Left ventricle myocardium inferior (tissue), 1 donor: ENCODE measurements at places on chromosomes 7 and 10.

- no peak for DNase-seq
Measured at GRCh38 chr10:17213646-17214349, 12.3 kb upstream of the TRDMT1 start.

GRCh38 chr7:45443263-45443662, 130.9 kb upstream of the ADCY1 start:
- no peak for DNase-seq

DNA sequence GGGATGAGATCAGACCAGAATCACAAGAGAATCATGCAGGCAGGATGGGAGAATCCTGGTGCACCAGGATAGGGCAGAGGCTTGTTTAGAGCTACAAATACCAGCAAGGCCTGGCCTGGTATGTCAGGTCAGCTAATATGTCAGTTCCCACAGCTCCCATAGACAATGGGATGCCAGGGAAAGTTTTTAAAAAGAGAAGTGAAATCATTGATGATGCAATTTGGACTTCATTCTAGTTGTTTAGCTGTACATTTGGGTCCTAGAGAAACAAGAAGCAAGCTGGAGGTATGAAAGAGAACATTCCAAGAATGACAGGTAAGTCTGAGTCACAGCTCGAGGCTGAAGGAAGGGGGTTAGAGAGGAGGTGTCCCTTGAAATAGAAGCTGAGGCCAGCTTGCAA, 45.2 kb downstream of the GPR141 start:
- DNase-seq: no peak

DNA sequence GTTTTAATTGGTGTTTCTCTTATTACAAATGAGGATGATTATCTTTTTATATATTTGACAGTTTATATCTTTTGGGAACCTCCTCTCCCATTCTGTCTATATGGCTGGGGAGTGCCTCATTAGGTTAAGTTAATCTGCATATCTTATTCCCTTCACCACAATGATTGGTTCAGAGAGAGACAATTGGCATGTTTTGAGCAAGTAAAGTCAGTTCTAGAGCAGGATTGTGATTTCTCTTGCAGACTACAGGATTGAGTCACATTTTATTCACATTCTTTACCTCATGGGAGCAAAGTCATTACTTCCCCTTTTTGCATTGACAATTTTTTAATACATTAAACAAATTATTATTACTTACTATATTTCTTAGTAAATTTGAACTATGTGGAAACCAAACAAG, 345.6 kb downstream of the MDFIC start:
- DNase-seq: no peak

DNA sequence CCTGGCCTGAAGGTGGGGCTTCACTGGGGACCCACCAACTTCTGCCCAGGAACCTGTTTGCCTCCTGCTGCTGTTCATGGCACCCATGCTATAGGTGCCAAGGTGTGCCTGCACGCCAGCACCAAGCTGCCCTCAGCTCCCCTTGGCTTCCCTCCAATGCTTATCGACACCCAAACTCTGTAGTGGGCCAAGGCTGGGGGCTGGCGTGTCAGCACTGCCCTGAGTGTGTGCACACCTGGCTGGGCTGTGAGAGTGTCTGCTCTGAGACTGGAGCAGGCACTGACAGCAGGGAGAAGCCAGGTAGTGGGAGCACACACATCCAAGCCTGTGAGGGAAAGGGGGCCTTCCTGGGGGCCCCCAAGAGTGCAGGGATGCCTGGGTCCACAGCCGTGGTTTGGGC, 43.1 kb upstream of the TUBB8 start:
- no peak for DNase-seq

- DNase-seq: no peak
Measured at GRCh38 chr7:90239050-90239449, 5.9 kb upstream of the CFAP69 start.

DNA sequence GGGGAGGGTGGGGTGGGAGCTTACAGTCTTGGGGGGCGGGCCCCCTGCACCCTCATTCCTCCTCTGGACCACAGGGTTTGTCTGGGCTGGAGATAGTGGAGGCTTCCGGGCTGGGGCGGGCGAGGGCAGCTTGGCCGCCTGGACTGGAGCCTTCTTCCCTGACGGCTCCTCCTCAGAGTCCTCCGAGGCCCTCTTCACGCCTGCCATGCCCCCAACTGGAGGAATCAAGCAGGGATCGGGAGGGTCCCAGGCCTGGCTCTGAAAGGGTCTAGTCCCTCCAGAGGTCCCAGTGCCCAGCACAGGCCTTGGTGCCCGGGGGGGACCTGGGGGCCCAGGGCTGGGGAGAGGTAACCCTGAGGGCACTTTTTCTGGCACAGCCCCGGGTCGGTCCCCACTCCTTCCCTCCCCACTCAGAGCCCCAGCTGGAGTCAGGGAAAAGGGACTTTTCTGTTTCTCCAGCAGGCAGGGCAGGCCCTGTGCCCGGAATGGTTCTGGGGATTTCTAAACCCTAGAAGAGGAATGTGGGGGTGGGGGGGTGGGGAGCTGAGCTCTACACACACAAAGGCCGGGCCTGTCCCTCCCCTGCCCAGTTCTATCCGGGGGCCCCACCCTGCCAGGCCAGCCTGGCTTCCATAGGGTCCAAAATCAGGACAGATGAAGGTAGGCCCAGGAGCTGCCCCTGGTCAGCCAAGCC, 11.6 kb downstream of the MICALL2 start:
- DNase-seq: no peak

- no peak for DNase-seq
Measured at GRCh38 chr7:130897515-130898419, 163.8 kb upstream of the KLF14 start.

- DNase-seq: no peak
Measured at GRCh38 chr10:104329735-104330134, 8.5 kb downstream of the ITPRIP start.

DNA sequence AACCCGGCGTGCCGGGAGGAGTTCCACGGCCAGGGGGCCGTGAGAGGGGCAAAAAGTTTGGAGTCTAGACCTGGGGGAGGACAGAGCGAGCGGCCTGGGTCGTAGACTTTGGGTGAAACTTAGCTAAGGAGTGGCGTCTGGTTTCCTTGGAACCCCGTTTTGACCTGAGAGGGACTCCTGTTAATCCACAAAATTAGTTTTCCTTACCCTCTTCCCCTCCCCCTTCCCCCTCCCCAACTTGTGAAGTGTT, 574 bp downstream of the MARCHF5 start:
- DNase-seq: no peak

DNA sequence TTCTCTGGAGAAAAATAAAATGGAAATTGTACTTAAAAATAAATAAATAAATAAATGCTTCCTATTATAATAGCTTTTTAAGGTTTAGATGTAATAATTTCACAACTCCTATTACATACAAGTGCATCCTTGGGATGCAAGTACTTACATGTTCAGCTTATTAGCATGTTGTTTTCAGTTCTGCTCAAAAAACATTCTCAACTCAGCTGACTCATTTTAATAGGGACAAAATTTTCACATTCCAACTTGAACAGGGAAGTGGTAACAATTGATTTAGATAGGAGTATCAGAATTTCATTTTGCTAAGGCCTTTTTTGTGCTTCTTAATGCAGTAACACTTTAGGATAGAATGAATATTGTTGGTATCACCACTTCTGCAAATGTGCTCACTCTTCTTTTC, 16.7 kb upstream of the PAPSS2 start:
- DNase-seq: no peak

DNA sequence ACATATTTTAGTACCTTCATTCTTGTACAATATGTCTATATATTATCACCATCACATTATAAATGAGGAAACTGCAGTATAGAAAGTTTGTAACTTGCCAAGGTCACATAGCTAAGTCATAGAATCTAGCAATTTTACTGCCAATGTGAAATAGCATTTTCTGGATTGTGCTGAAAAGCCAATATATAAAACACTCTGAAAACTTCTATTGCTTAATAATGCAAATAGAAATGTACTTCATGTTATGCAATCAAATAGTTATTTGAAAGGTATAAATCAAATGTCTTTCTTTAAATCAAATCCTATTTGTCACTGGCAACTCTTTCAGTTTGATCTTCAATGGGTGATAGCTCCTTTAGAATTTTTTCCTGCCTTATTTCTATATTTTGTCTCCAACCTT, 129.5 kb downstream of the TMEM26 start:
- DNase-seq: no peak

DNA sequence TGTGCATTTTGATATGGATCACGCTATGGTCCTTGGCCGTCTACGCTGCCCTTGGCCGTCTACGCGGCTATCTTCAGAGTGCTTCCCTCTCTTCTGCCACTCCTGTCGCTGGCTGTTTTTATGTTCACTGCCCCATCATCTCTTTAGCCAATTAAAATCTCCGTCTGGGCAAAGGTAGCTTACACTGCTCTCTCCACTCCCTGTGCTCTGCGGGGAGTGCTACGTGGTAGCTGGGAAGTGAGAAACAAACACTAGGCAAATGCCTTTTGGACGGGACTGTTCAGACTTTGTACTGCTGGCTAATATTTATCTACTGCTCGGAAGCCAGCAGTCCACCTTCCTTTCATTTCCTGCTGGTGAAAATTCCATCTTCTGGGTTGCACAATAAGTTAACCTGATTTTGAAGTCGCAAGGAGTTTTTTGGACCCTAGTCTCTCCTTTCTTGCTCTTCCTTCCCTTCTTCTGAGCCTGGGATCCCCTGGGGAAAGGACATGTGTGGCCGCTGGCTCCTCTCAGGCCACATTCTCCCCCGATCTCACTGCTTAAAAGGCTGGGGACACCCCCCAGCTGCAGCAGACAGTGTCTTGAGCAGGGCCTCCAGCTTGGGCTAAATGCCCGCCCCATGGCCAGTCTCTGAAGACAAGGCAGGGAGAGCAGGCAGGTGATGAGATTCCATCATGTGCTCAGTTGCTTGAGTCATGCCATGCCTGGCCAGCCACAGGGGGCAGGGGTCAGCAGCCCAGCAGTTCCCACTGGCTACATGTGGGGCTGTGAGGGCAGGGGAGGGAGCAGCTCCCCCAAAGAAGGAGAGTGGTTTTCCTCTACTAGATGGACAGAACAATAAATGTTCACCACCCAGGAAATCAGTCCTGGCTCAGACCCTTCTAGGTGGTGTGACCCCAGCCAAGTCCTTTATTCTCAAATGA, 25.5 kb upstream of the RBM33 start:
- DNase-seq: no peak

DNA sequence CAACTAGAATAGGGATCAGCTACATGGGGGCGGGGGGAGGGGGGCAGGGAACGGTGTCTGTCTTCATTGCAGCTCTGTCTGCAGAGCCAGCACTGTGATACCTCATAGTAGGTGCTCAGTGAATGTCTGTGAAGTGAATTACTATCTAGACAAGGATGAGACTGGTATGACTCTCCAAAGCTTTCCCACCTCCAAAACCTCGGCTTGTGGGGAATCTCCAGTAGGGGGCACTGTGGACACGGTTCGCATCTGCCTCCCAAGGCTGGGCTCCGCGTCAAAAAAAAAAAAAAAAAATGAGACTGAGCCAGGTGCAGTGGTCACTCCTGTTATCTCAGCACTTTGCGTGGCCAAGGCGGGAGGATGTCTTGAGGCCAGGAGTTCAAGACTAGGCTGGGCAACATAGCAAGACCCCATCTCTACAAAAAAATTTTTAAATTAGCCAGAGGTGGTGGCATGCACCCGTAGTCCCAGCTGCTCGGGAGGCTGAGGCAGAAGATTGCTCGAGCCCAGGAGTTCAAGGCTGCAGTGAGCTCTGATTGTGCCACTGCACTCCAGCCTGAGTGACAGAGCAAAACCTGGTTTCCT, 9.6 kb downstream of the TRIM56 start:
- DNase-seq: no peak

GRCh38 chr10:58715061-58715460, 202.4 kb downstream of the BICC1 start:
- DNase-seq: no peak

GRCh38 chr7:131835141-131835540, 278.7 kb upstream of the PODXL start:
- DNase-seq: no peak

GRCh38 chr7:95318501-95319100, 5.7 kb downstream of the PON1 start:
- DNase-seq: no peak

DNA sequence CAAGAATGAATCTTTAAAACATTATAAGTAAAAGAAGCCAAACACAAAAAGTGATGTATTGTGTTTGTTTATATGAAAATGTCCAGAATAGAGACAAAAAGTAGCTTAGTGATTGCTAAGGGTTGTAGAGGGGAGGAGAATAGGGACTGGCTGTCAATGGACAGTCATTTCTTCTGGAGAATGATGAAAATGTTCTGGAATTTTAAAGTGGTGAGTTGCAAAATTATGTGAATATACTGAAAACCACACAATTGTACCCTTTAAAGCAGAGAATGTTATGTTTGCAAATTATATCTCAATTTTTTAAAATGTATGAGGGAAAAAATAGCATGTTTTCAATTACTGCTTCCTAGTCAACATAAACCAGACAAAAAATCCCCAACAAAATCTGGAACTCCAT, 174.2 kb downstream of the KMT2E start:
- DNase-seq: no peak

DNA sequence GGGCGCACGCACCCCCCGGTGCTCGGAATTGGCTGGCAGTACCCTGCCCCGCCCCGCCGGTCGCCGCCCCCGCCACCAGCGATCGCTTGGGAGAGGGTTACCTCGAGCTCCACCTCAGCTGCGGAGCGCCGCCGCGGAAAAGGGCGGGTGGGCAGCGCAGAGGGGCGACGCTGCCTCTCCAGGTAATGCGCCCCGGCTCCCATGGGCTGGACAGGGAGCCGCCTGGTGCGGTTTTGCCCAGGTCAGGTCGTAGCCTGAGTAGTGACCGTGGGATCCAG, 1.3 kb downstream of the PFKFB3 start:
- no peak for DNase-seq

- no peak for DNase-seq
Measured at GRCh38 chr7:75756206-75756990, 15.6 kb downstream of the CCL26 start.

- DNase-seq: no peak
Measured at GRCh38 chr10:124283215-124283948, 135.3 kb downstream of the OAT start.

GRCh38 chr10:66799474-66799873, 126.4 kb upstream of the LRRTM3 start:
- no peak for DNase-seq

DNA sequence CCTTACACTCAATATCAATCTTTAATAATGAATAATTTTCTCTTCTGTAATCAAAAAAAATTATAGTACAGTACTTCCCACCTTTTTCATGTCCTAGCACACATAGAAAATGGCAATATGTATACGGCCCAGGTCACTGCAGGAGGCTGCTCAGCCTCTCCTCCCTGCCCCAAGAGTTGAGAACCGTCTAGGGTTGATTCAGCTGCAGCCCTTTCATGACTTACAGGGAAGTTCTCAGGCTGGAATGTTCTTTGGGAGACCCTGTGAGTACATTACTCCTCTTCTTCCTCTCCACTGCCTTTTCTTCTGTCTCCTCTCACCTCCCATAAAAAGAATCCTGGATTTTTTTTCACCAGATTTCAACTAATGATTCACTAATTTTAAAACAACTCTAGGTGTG, 180.0 kb downstream of the HDAC9 start:
- no peak for DNase-seq

DNA sequence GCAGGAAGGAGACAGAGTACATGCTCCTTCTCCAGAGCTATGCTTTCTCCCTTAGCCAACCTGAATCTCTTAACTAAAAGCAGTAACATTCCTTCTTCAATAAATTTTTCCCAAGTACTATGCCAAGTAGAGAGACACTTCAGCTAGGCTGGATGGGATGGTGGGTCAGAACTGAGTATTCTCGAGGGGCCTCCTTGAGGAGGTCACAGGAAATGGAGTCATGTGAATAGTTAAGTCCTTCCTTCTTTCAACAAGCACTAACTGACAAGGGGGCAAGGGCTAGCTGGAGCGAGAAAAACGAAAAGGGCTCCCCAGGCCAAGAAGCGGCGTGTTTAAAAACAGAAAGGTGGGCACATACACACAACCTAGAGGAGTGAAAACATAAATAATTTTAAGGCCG, 5.5 kb downstream of the RSU1 start:
- no peak for DNase-seq
